ENCODE measurements at places on chromosomes 3 and 15. TPM values are rescaled to one million over a fixed set of nuclear protein-coding genes. Genes with fewer than 3 reads are reported as not detected.
A peak's percentile ranks its signal among the peaks of the same experiment; 100 is the strongest.

DUOXA2 gene
- not detected for total RNA-seq

DNA sequence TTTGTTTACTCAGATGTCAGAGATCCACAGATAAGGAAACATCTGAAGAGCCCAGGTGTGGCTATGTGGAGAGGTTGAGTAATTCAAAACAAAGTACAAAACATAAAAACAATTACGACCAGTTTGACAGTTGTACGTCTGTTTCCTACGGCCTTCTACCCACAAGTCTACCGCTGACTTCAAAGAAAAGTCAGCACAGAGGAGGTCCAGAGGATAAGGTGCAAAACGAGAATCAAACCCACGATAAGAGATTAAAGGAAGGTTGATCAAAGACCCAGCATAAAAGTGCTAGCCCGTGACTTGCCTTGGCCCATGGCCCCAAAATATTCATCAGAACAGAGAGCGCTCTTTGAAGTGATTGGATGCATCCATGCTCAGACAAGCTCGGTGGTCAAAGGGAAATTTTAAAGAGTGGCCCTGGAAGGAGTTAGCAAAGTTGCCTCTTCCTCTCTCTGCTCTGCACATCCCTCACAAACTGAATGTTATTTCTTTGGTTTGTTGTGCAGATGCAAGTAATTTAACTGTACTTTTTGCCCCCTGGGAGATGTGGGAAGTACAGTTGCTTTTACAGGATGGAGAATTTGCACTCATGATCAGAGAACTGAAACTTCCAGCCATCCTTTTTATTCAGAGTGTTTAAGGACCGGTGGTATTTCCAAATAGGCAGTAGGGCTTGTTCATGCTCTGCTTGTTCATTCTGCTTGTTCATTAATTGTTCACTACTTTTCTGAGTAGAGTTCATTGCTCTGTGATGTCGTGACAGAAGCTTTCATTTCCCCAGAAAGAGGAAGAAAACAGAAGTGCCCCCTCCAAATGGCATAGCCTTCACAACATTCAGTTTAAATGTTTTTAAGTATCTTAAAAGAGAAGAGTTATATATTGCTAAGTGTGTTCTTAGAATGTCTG is 31.1 kb downstream of the MME start:
- no peaks in the 10 kb centered on the region for H3K36me3 ChIP-seq
- no peak overlapping the region for H3K4me3 ChIP-seq
- peaks cover 5% of the 10 kb centered on the region for H3K4me1 ChIP-seq
- no peak for DNase-seq
- peaks cover 1% of the 10 kb centered on the region for H3K27me3 ChIP-seq

DNA sequence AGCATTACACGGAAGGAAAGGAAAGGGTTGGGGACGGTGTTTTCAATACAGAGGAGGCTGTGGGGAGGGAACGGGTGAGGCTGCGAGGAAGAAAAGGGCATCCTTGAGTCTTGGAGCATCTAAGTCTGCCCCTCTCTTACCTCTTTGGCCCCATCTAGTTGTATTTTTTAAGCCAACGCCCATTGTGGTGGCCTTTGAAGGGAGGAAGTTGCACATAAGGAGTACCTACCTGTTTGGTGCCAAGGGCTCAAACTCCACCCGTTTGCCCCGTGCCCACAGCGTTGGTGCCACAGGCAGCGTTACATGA is 146.1 kb upstream of the UMPS start:
- no peak overlapping the region for H3K4me3 ChIP-seq
- peaks cover 26% of the 10 kb centered on the region for H3K4me1 ChIP-seq
- H3K36me3 ChIP-seq: no peaks in the 10 kb centered on the region

GRCh38 chr3:169966428-169966950 is at the start of gene SEC62:
SEC62 (plus strand) TSS chr3:169966807; CDS start chr3:169966823, 16 bp downstream.
- peaks cover 57% of the 10 kb centered on the region for H3K4me1 ChIP-seq
- peaks cover 10% of the 10 kb centered on the region for H3K36me3 ChIP-seq
- peak; percentile 95 for DNase-seq
- H3K4me3 ChIP-seq: peak within 1 kb of the TSS; percentile 85
- H3K27me3 ChIP-seq: no peaks in the 10 kb centered on the region
- peak within 1 kb of the TSS; percentile 97 for H3K27ac ChIP-seq

All from activated CD8-positive, alpha-beta T cell treated with anti-CD3 and anti-CD28 coated beads for 36 hours (primary cell).